ENCODE measurements at places on chromosomes 13 and 19.

- no peak for DNase-seq
Measured at GRCh38 chr19:57907394-57907793, 9.0 kb downstream of the ZNF417 start.

DNA sequence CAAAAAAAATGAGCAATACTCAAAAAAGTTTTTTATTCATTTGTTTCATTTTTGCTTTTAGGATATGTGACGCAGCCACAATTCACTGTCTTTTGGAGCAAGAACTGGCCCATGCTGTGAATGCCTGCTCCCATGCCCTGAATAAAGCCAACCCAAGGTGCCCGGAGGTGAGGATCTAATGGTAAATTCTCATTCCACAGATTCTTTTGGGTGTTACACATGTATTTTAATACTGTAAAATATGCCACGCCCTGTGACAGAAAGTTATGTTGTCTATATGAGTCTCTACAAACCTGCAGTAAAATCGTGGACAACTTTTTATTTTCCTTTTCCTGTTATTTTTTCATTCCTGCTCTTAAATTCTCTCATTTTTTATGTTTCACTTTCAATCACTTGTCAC is 57.5 kb upstream of the AKAP11 start:
- no peak for DNase-seq

DNA sequence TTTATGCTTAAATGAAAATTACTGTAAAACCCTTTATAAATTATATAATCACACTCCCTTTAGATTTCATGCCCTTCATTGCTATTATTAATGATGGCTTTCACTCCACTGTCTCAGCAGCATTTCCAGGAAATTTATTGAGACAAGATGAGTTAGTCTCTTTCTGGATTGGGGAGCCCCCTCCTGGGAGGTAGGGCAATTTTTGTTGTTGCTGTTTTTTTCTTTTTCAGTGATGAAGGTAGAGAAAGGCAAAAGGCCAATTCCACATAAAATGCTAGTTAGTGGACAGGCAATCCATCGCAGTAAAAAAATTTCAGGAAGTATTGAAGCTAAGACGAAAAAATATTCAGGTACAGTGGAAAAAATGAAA is 80.2 kb downstream of the TEX26 start:
- DNase-seq, result no peak

GRCh38 chr13:49315036-49315565 is 67.4 kb downstream of the CDADC1 start:
- DNase-seq, result no peak

Data from GF-D8 (cell line).